Stimulated activated CD8-positive, alpha-beta memory T cell treated with anti-CD3 and anti-CD28 coated beads, Interleukin-12 subunit alpha, Interleukin-12 subunit beta, amount 100 ng/mL, for 1 hour (primary cell): ENCODE measurements at places on chromosomes 4 and X.

DNA sequence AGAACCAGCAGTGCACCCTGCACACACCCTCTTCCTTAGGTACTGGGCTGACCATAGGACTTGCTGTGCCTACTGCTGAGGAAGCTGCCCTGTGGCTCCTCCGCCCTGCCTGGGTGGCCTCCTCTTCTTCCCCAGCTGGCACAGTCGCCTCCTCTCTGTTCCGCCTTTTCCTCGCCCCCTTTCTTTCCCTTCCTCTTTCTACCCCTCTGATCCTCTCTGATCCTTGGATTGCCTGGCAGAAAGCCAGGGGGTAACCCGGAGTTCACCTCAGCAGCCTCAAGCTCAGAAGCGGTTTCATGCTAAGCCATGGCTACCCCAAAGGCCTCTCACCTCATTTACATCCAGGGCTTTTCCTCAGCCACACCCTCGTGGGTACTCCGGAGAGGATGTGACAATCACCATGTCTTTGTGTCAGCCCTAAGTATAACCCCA, 136.2 kb downstream of the SMIM20 start:
- no peak for DNase-seq

DNA sequence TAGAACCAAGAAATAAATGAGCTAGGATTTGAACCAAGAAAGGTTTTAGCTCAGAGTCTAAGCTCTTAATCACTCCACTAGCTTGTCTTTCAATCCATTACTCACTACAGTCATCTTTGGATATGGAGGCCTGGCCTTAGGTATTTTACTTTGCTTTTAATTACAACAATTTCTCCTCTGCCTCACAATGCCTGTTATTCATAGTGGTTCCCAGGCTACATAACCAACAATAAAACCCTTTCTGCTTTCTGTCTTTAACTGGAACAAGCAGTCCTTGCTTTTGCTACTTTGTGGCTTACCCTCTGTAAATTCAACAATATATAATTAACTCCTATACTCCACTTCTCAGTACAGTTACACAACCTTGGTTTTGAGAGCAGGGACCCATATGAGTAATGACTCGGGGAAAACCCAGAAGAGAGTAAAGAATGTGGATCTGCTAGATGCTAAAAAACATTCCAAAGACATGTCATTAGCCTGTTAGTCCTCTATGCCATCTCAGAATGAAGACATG, 94.7 kb upstream of the NAP1L5 start:
- no peak for DNase-seq

GRCh38 chrX:154735695-154736393, 15.0 kb downstream of the GAB3 start:
- no peak for DNase-seq

DNA sequence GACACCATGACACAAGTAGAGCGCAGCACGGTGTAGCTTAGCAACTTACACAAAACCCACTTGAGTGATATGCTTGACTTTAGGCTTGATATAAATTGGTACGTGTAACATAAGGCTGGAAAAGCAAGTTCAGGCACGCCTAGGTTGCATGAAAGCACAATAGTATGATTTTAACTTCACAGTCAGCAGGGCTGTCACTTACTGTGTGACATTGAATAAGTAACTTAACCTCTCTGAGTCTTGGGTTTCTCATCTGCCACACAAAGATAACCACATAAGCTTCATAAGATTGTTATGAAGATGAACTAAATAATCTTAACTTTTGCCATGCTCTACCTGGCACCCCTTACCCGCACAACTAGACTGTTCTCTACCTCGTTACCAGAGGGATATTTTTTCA, 9.5 kb downstream of the SRD5A3 start:
- DNase-seq, result no peak

DNA sequence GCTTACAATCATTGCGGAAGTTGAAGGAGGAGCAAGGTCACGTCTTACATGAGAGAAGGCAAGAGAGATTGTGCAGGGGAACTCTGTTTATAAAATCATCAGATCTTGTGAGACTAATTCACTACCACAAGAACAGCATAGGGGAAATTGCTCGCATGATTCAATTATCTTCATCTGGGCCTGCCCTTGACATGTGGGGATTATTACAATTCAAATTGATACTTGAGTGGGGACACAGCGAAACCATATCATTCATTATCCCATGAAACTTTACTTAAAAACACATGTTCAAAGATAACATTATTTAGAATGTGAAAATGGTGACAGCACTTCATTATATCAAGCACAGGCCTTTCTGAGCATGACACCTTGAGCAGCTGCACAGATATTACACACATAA, 1087.8 kb downstream of the C4orf33 start:
- no peak for DNase-seq

DNA sequence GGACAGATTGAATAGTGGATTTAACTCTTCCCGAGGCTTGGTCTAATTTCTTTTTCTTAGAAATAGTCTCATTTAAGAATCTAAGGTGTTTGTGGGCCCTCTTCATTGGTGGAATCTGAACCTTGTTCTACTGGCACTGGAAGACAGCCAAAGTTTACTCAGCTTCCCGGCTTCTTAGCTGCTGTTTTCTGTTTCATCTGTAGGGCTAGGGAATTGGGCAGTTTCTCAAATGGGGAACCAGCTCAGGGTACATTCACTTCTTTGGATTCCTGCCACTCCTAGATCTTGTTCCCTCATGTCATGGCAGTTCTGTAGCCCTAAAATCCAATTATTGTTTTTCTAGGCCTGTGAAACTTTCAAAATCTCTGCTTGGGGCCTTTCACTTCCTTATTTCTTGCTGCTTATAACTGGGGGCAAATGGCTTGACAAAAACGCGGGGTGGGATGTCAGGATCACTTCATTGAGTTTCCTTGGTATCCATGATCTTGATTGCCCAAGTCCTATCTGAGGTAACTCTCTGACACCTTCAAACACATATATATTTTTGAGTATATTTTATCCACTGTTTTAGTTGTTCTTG, 985.0 kb downstream of the C4orf33 start:
- DNase-seq, result no peak

DNA sequence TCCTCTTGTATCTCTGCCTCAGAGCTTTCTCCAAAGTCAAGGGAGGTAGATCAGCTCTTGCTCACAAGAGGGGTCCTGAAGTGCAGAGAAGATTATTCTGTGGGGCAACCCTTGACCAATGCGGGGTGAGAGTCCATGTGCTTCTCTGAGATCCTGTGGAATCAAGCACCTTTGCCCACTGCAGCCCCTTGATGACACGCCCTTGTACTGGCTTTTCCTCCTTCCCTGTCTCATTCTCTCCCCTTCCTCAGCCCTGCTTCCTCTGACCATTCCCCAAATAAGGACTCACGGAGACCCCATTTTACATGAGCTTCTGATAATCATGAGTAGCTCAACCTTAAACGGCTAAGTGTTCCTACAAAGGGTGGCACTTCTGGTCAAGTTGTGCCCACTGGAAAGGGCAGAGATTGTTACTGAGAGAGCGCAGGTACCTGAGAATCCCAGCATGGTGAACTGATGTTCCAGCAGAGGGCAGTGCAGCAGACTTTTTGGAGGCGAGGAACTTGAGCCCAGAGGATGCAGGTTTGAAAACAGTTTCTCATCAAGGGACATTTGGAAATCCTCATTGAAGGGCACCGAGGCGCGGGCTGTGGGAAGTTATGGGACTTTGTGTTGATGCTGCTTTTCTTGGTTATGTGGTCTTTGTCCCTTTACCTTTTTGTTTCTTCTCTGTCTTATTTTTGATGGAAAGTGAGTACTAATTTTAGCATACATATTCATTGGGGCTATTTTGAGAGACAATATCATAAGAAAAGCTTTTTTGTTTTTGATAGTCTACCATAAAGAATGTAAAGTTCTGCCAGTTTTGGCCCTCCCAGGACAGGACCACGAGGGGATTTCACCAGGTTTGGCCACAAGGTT, 201.3 kb downstream of the RBM46 start:
- no peak for DNase-seq

DNA sequence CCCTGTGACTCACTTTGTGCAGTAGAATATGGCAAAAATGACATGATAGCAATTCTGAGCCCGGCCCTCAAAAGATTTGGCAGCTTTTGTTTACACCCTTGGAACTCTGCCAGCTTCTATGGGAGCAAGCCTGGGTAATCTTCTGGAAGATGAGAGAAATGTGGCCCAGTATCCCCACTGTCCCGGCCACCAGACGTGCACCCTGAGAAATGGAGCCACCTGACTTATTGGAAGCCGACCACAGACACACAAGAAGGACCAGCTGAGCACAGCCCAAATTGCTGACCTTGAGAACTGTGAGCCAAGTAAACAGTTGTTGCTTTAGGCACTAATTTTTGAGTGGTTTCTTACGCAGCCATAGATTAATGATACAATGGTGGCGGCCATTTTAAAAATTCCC, 197.0 kb downstream of the STIM2 start:
- DNase-seq, result no peak

- no peak for DNase-seq
These were observed 35.1 kb downstream of the ENPEP start for GRCh38 chr4:110510955-110511544.
